Brain (organoid and tissue), 16 donors: ENCODE measurements at places on chromosomes 12 and 14.

GRCh38 chr12:65311260-65311659 is 32.8 kb downstream of the MSRB3 start:
- DNase-seq, result no peak

GRCh38 chr12:111310076-111310870 is 58.6 kb downstream of the PHETA1 start:
- DNase-seq, result no peak

DNA sequence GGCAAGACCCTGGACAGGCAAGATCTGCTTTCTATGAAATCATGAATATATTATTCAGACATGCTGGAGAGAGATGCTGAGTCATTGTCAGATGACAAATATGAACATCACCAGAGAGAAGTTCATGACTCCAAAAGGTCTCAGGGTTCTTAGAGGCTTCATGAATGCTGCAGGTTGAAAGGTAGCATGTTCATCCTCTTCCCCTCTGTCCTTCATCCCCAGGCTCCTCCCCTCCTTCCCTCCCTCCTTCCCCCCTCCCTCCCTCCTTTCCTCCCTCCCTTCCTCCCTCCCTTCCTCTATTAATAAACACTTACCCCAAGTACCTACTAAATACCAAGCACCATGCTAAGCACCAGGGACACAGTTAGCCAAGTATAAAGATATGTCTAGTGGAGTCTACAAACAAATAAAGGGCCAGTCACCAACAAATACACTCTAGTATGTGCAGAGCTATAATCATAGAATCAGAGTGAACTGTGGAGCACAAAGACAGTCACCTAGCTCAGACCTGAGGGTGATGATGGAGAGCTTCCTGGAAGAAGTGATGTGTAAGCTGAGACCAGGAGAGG is 46.2 kb downstream of the RPH3A start:
- DNase-seq, result no peak

DNA sequence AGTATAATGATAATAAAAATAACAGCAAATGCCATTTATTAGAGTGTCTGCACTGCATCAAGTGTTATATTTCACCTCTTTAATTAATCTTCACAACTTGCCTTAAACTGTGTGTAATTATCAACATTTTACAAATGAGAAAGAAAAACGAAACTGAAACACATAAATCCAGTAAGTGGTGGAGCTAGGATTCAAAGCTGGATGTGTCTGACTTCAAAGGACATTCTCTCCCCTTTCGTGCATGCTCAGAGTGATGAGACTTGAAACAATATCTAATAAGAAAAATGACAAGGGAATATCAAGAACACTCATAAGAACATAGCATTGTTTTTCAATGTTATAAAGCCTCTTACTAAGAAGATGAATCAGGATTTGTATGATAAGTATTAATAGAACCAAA is 78.8 kb downstream of the DUSP6 start:
- no peak for DNase-seq

- no peak for DNase-seq
Measured at GRCh38 chr14:67984274-67984673, 164.7 kb downstream of the RAD51B start.

- no peak for DNase-seq
Measured at GRCh38 chr12:41719214-41719613, 425.5 kb downstream of the GXYLT1 start.

DNA sequence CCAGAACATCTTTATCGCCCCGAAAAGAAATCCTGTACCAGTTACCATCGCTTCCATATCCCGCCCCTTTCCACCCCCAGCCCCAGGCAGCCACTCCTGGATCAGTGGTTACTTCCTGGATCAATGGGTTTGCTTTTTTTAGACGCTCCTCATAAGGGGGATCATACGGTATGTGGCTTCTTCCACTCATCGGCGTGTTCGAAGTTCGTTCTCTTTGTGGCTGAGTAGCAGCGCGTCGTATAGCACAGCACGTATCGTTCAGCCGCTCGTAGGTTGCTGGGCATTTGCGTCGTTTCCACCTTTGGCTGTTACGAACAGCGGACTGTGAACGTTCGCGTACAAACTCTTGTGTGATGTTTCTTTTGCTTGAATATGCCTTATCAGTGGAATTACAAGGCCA is 1.8 kb downstream of the NOC4L start:
- no peak for DNase-seq
